ENCODE measurements at places on chromosomes 11 and 22.

- DNase-seq: no peak
These were observed 97.2 kb upstream of the SHANK2 start for GRCh38 chr11:71349627-71350026.

GRCh38 chr22:50307890-50308596 is 597 bp upstream of the PLXNB2 start:
- DNase-seq: no peak

DNA sequence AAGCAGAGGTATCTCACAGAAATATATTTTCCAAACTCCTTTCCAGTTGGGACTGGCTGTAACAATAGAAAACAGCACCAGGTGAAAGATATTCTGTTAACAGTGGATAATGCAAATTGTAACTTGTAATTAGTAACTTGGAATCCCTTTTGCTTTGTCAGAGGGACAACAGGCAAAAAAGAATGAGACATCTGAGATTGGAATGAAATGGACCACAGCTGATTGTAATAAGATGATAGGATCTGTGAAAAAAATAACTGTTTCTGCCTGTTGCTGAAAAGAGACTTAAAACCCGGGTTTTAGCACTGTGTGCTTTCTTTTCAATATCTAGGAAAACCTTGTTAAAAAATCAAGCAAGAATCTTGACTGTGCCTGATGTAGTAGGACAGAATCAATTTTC is 655.7 kb downstream of the METTL15 start:
- no peak for DNase-seq

DNA sequence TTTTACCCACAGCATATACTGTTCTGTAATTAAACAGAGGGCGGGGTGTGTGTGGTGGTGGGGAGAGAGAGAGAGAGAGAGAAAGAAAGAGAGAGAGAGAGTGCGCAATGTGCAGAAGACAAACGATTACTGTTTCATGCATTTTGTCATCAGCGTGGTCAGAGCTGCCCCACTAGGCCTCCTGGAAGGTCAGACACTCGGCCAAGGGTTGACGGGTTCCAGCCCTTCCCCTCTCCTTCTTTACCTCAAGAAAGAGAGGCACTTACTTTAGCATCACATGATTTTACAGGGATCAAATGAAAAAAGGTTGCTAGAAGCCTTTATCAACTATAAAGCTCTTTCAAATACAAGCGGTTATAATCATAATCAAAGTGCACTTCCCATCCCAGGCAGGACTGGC is 269.2 kb upstream of the SORL1-AS1 start:
- no peak for DNase-seq

DNA sequence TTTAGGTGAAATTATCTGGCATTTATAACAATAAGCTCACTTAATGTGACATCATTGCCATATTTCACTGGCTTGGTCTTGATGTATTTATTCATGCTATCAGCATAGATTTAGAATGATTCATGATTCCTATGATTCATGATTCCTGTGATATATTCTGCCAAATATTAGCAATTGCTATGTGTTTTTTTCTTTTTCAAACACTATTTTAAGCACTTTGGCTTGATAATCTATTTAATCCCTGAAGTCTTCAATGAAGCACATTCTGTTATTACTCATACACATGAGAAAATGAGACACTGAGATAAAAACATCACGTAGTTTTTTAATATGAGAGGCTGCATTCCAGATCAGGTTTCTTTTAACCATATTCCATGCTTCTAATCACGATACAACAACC is 78.5 kb downstream of the LUZP2 start:
- DNase-seq: no peak

Data from activated CD4-positive, CD25-positive, alpha-beta regulatory T cell treated with anti-CD3 and anti-CD28 coated beads, Interleukin-2, amount 50 U/mL, for 16 hours (primary cell).